ENCODE measurements at places on chromosomes 3 and 15.

DNA sequence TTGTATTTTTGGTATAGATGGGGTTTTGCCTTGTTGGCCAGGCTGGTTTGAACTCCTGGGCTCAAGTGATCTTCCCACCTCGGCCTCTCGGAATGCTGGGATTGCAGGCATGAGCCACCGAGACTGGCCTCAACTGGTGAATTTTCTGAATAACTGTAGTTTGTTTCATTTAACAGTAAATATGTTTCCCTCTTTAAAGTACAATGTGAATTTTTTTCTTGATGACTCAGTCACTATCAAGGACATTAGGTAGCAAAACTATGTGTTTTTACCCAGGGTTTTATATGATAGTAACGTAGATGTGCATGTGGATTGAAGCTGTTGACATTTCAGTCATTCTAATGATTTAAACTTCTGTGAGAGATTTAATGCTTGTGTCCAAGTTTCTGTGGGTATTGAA lies 40.2 kb upstream of the MAPKBP1 start:
- DNase-seq = no peak

DNA sequence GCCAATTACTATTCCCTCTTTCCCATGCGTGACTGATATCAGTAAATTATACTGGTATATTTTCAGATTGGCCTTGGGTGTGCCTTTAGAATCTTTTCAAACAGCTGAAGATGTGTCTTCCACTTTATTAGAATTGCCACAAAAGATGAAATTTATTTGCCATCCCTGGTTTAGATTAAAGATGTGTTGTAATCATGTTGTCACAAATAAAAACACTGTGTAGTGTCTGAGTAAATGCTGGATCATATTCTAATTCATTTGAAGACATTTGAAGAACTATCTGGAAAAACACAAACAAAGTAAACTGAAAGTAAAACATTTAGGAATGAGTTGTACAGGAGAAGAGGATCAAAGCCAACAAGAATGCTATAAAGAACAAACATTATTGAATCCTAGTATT lies 339.7 kb upstream of the COL8A1 start:
- DNase-seq = no peak

- DNase-seq = no peak
Observed at GRCh38 chr15:64125978-64126377, 25.6 kb upstream of the SNX22 start.

DNA sequence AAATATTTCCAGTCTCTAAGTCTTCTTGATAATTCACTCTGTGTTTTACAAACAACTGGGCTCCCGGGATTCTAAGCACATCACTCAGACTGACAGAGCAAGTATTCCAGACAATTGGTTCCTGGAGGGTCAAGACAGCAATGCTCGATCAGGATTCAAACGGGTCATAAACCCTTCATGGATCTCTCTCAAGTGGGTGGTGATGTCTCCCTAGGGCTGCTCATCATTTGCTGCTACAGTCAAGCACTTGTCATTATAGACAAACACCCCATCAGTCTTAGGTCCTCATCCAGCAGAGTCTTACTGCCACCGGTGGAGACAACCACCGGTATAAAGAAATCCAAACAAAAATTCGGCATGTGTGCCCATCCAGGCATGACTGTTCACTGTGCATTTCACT lies 921.1 kb downstream of the FHIT start:
- DNase-seq = no peak

- no peak for DNase-seq
Observed at GRCh38 chr3:129651435-129652202, 45.1 kb upstream of the PLXND1 start.

- no peak for DNase-seq
Observed at GRCh38 chr3:63048367-63049326, 173.4 kb upstream of the CADPS start.

GRCh38 chr15:70050441-70050840 lies 47.3 kb downstream of the TLE3 start:
- DNase-seq = no peak

GRCh38 chr15:77503240-77503639 lies 82.6 kb downstream of the HMG20A start:
- no peak for DNase-seq

DNA sequence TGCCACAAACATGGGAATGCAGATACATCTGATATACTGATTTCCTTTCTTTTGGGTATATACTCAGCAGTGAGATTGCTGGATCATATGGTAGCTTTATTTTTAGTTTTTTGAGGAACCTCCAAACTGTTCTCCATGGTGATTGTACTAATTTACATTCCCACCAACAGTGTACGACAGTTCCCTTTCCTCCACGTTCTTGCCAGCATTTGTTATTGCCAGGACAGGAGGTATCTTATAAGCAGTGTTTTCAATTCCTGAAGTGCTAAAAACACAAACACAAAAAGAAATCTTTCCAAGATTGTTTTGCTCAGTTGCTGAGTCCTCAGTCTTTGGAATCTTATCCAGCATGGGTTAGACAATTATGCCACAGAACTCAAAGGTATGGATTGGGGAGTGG lies 13.5 kb downstream of the GTF2E1 start:
- no peak for DNase-seq

- no peak for DNase-seq
Observed at GRCh38 chr3:158802409-158803268, 785 bp downstream of the MFSD1 start.

- no peak for DNase-seq
Observed at GRCh38 chr15:60735559-60736047, 256.7 kb upstream of the ICE2 start.

DNA sequence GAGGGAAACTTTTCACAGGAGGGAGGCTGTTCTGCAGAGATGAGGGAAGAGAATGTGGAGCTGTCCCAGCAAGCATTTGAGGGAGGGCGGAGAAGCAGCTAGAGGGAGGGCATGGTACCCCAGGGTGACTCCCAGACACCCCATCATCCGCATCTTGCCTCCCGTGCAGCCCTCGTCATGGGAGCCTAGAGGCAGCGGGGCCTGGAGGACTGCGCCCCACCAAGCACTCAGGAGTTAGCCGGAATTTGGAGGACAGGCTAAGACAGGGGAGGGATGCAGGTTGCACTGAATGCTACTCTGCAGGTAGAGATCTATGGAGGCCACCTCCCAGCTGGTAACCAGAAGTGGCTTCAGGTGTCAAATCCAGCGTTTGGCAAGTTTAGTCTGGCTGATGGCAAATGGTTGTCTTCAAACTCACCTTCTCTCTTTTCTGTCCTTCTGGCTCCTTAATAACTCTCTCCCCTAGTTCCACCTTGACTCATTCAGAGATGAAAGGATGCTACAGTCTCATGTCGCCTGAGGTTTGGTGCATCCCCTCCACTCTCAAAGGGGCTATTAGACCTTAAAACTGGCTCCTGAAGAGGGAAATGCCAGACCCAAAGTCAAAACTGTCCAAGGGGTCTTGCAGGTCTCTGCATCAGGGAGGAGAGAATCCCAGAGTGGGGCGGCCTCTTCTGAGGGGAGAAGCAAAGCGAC lies 155.9 kb upstream of the TLE3 start:
- no peak for DNase-seq
